ENCODE measurements at places on chromosomes 3 and 15. TPM values are rescaled to one million over a fixed set of nuclear protein-coding genes. Genes with fewer than 3 reads are reported as not detected.

DNA sequence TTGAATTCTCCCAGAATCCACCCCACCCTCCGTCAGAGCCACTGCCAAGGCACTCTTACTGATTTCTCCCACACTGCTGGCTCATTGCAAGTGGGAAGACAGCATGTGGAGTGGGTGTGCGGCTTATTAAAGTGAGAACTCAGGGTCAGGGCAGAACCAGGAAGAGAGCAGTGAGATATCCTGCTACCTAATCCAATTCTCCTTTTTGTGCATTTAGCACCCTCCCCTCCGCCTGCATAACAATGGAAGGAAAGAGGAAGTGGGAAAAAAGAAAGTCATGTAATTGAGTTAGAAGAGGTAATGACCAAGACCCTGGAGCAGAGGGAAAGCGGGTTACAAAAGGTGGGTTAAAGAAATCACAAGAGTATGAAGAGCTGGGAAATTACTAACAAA is 27.8 kb upstream of the PIK3CB start:
- no peak for DNase-seq

DNA sequence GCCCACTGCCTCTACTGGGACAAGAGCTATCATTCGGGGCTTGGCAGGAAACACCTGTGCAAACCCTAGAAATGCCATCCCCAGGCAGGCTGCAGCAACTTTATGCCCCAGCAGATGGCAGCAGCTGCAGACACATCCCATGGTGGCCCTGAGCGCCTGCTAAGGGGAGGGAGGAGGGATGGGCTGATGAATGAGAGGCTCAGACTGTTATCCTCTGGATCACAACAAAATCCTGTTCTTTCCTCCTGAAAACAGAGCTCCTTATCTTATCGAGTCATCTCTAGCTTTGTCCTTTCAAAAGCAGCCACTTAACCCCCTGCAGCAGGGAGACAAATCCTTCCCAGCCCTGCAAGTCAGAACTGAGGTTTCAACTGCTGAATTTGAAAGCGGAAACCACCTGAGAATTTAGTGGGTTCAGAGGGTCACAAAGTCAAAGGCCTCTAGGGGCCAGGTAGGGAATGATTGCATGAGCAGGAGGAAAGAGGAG is 90.6 kb upstream of the PROK2 start:
- peak; percentile 69 for DNase-seq

GRCh38 chr3:140702281-140702680 is 24.4 kb downstream of the TRIM42 start:
- no peak for DNase-seq

GRCh38 chr3:182435860-182436259 is 357.4 kb upstream of the ATP11B start:
- no peak for DNase-seq

GRCh38 chr3:66722675-66723074 is 221.9 kb upstream of the LRIG1 start:
- DNase-seq: no peak

DNA sequence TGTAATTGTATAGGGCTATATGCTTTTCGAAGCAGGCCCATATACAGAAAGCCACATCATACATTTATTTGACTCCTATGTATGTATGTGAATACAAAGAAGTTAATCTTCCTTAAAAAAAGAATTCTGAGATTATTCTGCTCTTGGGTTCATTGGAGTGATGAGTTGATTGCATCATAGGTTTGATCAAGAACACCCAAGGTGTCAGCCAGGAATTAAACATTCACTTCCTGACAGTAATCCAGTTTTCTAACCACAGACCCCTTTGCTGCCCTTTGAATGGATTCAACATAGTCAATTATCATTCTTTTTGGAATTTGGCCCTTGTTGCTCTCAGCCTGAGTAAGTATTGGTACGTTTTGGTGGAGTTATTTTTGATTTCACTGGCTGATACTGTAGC is 225.6 kb downstream of the CACNA2D3 start:
- no peak for DNase-seq

DNA sequence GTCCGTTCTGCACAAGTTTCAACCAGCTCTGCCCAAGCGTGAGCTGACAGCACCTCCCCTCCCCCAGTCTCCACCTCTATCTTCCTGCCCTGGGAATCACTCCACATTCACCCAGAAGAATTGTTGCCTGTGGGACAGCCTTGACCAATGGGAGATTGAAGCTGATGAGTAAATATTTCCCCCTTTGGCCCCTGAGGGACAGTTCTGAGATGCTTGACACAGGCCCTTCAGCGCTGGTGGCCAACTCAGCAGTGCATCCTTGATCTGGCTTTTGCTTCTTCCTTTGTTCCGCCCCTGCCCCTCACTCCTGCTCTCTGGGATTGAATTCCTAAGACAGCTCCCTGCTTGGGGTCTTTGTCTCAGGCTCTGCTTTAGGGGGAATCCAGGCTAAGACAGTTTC is 13.1 kb upstream of the SKIC8 start:
- DNase-seq: no peak

DNA sequence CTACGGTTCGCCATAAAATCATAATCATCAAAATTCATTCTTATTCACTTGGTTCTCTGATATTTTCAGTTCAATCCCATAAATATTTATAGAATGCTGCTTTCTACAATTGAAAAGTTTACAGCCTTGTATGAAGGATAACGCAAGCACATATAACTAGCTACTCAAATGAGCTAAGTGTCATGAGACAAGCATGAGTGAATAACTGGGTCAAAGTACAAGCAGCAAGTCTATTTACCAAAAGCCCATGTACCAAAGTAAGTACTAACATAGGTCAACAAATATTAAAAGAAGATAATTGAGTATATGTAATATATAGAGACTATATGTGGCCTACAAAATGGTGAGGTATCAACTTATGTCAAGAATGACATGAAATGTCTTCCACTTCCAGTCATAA is 596.6 kb downstream of the GBE1 start:
- DNase-seq: no peak

DNA sequence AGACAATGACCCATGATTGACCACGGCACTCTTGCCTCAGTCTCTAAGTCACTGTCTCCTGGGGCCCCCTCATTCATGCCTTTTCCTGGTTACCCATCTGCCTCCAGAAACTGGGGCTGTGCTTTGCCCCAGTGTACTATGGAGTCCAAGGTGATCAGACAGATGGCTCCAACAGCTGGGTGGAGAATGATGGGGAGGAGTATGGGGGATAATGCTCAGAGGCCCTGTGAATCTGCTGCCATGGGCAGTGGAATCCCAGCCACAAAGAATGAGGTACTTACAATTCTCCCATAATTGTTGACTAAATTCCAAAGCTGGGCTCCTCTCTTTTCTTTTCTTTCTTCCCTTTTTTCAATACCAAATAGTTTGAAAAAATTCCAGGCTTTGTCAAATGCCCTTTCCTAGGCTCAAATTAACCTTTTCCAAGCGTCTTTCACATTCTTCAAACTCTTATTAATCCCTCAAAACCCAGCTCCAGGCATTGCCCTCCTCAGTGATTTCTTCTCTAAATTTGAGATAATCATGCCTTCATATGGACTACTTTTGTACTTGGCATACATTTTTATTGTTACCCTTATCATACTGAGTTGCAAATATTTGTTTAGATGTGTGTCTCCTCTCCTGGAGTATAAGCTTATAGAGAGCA is 148.5 kb upstream of the ICE2 start:
- DNase-seq: no peak

UBAP1L gene
- total RNA-seq: 7.2 TPM

SLC51B gene
- total RNA-seq: not detected

GOLGA6L7 gene
- not detected for total RNA-seq

HRG gene
- total RNA-seq: not detected

POPDC2 gene
- 6.9 TPM for total RNA-seq

RASL12 gene
- total RNA-seq: 20.6 TPM
